ENCODE measurements at places on chromosomes 3 and 15. TPM values are rescaled to one million over a fixed set of nuclear protein-coding genes. Genes with fewer than 3 reads are reported as not detected.

GRCh38 chr3:149342413-149343380, 9.3 kb upstream of the TM4SF18 start:
- no peak for DNase-seq

- DNase-seq: no peak
These were observed 20.6 kb downstream of the ABTB1 start for GRCh38 chr3:127693336-127693843.

The BFSP2 gene
- not detected for total RNA-seq

The ANKRD63 gene
- total RNA-seq: not detected

The GOLGA8S gene
- total RNA-seq: not detected
